ENCODE measurements at places on chromosomes 6 and 20.

- no peak for DNase-seq
These were observed 75.0 kb downstream of the IRF4 start for GRCh38 chr6:466564-466963.

- no peak for DNase-seq
These were observed 517.0 kb upstream of the ID4 start for GRCh38 chr6:19320111-19320581.

GRCh38 chr6:126662966-126663365 is 323.1 kb downstream of the CENPW start:
- no peak for DNase-seq

DNA sequence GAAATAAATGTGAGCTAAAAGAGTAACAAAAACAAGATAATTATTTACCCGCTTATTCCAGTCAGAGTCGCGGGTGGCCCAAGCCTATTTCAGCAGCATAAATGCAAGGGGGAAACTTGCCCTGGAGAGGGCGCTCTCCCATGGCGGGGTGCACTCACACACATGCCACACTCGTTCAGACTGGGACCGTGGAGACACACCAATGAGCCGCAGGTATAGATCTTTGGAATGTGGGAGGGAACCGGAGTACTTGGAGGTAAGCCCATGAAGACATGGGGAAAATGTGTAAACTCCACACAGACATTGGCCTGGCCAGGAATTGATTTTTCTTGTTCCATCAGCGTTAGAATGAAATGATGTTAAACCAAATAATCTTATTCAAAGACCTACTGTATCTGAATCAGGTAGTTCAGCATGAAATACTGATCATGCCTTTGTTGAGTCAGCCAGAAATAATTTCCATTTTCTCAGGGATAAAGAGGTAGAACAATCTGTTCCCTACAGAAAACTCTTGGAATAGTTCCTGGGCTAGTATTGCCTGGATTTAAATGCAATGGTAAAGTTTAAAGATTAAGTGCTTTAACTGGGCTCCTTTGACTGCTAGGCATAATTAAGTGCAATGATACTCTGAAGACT is 191.5 kb downstream of the MCHR2 start:
- no peak for DNase-seq

GRCh38 chr20:22062874-22063273 is 357.4 kb downstream of the PAX1 start:
- no peak for DNase-seq

DNA sequence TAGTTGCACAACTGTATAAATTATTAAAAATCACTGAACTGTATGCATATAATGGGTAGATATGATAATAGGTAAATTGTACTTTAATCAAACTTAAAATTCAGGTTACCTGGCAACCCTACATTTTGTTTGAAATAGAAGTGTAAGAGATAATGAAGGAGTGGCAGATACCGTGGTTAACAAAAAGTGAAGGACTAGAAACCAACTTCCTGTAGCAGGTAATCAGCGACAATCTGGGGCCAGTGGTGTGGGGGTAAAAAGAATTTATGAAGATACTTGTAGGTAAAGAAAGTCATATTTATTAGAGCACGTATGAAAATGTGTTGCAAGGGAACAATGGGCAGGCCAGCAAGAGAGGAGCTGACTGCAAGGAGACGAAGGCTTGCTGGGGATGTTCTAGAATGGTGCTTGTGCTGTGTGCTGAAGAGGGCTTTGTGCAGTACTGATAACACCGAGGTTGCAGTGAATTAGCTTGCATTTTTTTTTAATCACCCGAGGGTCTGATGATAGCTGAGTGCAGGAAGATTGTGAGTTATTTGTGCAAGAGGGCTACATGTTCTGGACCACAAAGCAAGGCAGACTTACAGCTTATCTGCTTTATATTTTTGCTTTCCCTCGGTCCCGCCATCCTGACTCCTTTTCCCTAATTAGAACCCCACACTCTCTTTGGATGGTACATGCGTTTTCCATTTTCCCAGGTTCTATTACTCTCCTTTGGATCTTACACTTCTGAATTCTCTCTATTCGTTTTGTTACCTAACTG is 4.6 kb upstream of the ENPP1 start:
- no peak for DNase-seq

DNA sequence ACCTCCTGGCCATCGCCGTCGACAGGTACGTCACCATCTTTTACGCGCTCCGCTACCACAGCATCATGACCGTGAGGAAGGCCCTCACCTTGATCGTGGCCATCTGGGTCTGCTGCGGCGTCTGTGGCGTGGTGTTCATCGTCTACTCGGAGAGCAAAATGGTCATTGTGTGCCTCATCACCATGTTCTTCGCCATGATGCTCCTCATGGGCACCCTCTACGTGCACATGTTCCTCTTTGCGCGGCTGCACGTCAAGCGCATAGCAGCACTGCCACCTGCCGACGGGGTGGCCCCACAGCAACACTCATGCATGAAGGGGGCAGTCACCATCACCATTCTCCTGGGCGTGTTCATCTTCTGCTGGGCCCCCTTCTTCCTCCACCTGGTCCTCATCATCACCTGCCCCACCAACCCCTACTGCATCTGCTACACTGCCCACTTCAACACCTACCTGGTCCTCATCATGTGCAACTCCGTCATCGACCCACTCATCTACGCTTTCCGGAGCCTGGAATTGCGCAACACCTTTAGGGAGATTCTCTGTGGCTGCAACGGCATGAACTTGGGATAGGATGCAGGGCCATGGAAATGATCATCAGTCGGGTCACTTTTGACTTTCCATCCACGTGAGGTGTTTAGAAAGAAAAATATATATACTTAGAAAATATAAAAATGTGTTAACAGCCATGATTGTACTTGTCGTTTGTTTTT is 868 bp downstream of the MC3R start:
- DNase-seq = no peak

DNA sequence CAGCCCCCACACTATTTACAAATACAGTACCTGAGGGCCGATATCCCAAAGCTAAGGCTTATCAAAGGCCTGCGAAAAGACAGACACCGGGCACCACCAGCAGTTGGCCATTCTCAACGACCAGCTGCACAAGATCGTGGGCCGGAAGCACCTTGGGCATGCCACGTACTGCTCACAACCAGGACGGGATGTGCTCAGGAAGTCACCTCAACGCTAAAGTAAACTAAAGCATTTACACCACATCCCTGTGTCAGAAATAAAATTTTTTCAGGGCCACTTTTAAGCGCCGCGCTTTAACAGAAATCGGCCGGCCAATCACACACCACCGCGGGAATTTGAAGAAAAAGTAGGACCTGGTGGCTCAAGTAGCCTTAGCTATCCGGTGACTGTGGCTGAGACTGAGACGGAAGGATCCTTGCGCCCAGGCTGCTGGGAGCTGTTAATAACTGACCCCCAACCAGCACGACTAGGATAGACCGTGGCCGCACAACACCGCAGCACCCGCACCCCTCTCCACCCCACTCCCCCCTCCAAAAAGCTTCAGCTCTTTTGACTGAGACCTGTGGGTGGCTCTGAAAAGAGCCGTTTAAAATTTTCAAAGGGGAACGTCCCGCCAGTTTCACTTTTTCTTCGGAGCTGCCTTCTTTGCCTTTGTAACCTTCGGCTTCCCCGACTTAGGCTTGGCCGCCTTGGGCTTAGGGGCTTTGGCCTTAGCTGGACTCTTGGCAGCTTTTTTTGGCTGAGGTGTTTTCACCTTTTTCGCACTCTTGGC is 131.2 kb upstream of the BTN3A2 start:
- DNase-seq = peak; percentile 70

All from CD4-positive, alpha-beta T cell treated with Interferon alpha-2 for 1 hour (primary cell).